Uterus (tissue), 4 donors: ENCODE measurements at places on chromosomes 2 and 18. TPM values are rescaled to one million over a fixed set of nuclear protein-coding genes. Genes with fewer than 3 reads are reported as not detected.

SPATA3 gene
- not detected for total RNA-seq

TXNL1 gene
- 65.7 TPM for total RNA-seq

M1AP gene
- 0.49 TPM for total RNA-seq

CLEC4F gene
- total RNA-seq: not detected
